Non-pigmented ciliary epithelial cell (primary cell): ENCODE measurements at places on chromosomes 5 and 9.
A peak's percentile ranks its signal among the peaks of the same experiment; 100 is the strongest.

GRCh38 chr5:147547730-147548129, 37.9 kb upstream of the DPYSL3 start:
- DNase-seq, result no peak

- no peak for DNase-seq
Observed at GRCh38 chr5:154740957-154741356, 14.2 kb upstream of the LARP1 start.

DNA sequence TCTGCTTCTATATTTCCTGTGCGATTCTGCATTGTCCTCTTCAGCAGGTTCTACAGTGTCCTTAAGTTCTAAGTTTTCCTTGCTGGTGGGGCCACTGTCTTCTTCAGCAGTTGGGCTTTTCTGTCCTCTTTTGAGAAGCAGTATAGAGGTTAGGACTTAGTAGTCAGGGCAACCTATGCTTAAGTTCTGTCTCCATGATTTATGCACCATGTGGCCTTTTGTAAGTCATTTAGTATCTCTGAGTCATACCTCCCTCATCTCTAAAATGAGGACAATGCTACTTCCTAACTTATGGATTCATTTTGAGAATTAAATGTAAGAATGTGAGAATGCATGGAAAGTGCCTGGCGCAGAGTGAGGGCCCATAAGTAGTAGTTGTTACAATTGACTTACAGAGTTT, 46.8 kb downstream of the GRIN3A start:
- DNase-seq, result no peak

- no peak for DNase-seq
Observed at GRCh38 chr5:79201206-79201605, 34.7 kb upstream of the JMY start.

DNA sequence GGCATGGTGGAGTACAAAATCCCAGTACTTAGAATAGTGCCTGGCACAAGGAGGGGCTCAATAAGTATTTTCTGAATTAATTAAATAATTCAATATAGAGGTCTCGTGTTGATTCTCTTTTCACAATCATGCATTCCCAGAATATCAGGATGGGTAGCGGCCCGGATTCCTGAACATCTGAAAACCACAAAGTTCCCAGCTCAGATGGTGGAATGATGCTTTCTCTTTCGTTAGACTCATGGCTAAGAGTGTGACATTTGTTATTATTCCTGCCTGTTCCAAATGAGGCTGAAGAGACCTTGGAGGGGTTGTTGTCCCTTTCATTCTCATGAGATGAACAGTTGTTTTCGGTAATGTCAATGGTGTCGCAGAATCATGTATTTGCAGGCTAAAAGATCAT, 95.4 kb upstream of the LIFR start:
- no peak for DNase-seq

DNA sequence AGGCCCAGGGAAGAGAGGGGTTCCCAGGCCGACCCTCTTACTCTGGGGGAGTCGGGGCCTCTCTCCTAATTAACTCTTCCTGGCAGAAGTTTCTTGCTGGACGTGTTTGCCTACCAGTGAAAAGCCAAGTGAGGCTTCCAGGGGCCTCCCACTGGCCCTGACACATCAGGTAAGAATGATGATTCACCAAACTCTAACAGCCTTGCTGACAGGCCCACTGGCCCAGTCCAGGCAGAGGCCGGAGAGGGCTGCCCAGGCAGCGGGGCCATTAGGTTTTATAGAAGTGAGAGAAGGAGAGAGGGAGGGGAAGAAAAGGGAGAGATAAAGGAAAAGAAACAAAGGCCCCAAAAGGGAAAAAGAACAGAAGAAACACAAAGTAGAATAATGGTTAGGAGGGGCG, 50.8 kb upstream of the FOXE1 start:
- DNase-seq, result no peak

DNA sequence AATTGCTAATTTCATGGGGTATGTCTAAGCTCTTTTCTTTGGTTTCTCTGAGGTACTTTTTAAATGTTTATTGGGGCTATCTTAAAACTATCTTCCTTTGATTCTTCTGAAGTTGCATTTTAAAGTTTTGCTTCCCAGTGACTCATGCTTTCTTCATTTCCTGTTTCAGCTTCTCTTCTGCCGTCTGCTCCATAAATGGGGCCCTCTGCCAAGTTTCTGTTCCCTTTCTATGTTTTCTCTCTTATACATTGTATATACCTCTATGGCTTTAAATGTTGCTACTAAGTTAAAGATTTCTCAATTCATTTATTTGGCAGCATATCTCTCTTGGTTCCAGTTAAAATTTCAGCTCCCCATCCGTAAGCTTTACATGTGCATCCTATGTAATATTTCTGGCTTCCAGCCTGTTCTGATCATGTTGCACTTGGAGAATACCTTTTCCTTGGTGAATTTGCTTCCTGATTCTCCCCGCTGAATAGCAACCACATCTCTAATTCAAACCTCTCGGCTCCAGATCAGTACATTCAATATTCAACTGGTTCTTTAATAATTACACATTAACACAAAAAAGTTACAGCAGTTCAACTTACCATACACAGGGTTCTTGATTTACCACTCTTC, 125.3 kb downstream of the ST8SIA4 start:
- DNase-seq, result peak; percentile 63

DNA sequence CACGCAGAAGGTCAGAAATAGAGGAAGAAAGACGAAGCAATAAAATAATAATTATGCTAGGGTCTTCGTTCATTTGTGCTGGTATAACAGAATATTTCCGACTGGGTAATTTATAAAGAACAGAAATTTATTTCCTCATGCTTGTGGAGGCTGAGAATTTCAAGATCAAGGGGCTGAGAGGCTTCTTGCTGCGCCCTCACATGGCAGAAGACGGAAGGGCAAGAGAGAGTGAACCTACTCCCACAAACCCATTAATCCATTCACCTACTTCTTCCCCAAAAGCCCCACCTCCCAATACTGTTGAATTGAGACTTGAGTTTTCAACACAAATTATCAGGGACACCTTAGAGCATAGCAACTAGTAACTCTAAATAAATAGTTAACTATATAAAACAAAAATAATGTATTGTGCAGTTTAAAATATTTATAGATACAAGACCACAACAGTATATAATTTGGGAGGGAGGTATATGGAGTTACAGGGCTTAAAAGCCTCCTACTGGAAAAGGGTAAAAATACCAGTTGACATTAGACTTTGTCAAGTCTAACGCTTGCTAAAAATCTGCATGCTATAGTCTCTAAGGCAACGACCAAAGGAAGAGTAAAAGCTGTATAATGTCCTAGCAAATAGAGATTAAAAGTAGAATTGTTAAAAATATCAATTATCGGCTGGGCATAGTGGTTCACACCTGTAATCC, 40.3 kb upstream of the NAA35 start:
- DNase-seq, result peak; percentile 3

DNA sequence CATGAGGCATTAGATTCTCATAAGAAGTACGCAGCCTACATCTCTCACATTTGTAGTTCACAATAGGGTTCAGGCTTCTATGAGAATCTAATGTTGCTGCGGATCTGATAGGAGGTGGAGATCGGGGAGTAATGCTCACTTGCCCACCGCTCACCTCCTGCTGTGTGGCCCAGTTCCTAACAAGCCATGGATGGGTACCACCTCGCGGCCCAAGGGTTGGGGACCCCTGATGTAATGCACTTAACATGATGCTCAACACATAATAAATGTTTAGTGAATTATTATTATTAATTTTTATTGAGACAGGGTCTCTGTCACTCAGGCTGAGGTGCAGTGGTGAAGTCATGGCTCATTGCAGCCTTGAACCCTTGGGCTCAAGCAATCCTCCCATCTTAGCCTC, 104.7 kb upstream of the IL7R start:
- no peak for DNase-seq

DNA sequence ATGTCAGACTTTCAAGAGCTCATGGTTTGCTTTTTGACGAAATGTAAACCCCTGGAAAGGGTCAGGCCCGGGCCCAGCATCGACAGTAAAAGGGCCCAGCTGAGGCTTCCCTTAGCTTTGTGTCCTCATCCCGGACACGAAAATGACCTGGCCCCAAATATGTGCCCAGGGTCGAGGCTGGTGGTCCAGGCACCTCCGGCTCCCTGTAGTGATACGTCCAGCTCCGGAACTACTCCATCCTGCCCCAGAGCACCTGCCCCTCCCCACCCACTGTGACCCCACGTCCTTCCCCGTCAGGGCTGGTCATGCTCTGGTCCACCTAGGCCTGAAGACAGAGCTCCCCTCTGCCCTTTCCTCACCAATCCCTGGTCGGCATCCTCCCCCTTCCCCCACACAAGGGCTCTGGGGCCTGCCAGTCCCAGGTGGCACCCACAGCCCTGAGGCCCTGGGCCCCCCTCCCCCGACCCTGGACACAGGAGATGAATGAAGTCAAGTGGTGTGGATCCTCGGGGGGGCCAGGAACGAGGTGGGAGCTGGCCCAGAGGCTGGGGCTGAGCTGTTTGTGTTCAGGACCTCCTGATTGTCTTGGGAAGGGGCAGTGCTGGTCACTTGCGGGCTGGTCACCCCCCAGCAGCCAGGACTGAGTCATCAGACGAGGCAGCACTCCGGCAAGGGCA, 6.2 kb downstream of the OBP2A start:
- DNase-seq, result no peak

- DNase-seq, result no peak
Observed at GRCh38 chr5:17813214-17813613, 179.0 kb downstream of the TAF11L14 start.

- no peak for DNase-seq
Observed at GRCh38 chr5:82349652-82350051, 71.5 kb upstream of the RPS23 start.

- no peak for DNase-seq
Observed at GRCh38 chr5:50984640-50985039, 318.2 kb downstream of the PARP8 start.

GRCh38 chr9:100714372-100715099, 136.7 kb downstream of the CAVIN4 start:
- peak; percentile 14 for DNase-seq

DNA sequence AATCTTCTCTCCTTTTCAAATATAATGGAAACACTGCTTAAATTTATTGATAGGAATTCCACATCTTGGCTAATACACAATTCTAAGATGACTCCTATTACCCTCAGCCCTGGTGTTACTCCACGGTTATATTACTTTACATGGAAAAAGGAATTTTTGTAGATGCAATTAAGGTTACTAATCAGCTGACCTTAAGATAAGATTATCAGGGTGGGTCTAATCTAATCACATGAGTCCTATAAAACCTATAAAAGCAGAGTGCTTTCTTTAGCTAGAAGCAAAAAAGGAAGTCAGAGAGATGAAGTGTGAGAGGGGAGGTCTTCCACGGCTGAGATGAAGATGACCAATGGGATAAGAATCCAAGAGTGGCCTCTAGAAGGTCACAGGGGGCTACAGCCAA, 268.6 kb downstream of the PDE4D start:
- DNase-seq, result no peak

DNA sequence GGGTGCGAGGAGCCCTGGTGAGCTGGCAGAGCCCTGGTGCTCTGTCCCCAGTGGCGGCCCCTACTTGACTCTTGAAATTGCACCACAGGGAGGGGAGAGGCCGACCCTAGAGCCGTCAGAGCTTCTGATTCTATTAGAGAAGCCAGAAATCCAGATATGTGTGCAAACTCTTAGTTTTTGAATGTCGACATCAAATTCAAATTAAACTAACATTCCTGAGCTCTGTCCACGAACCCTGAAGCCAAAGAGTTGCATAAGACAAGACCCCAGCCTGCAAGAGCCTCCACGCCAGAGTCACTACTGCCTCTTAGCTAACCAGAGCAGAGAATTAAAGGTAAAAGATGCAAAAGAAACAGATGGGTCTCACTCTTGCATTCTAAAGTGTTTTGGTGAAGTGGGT, 29.8 kb upstream of the MSX2 start:
- no peak for DNase-seq

- peak; percentile 71 for DNase-seq
Observed at GRCh38 chr9:107711542-107711941, 222.0 kb upstream of the KLF4 start.

DNA sequence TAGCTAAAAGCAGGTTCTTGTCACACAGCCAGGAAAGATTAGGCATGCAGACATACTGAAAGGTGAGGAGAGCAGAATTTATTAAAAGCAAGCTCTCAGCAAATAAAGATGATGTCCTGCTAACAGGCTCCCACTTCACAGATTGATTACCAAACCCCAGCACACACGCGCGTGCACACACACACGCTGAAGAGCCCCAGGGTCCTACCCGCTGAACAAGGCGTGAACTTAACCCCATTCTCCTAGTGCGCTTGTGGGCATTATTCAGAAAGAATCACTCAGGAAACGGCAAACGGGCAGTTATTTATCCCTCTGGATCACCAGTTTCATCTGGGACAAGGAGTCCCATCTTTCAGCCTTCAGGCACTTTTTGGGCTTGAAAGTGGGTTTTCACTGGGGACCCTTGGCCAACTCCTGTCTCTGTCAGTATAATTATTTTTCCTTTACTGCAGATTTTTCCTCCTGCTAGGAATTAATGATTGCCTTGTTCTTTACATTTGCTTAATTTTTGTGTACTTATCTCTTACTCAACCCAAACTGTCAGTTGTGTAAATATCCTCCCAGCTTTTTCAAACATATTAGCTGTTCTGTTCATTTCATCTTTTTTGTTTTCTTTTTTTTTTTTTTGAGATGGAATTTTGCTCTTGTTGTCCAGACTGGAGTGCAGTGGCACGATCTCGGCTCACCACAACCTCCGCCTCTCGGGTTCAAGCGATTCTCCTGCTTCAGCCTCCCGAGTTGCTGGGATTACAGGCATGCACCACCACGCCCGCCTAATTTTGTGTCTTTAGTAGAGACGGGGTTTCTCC, 92.6 kb downstream of the RIC1 start:
- DNase-seq, result no peak

- DNase-seq, result no peak
Observed at GRCh38 chr5:174320051-174320450, 274.5 kb downstream of the NSG2 start.

DNA sequence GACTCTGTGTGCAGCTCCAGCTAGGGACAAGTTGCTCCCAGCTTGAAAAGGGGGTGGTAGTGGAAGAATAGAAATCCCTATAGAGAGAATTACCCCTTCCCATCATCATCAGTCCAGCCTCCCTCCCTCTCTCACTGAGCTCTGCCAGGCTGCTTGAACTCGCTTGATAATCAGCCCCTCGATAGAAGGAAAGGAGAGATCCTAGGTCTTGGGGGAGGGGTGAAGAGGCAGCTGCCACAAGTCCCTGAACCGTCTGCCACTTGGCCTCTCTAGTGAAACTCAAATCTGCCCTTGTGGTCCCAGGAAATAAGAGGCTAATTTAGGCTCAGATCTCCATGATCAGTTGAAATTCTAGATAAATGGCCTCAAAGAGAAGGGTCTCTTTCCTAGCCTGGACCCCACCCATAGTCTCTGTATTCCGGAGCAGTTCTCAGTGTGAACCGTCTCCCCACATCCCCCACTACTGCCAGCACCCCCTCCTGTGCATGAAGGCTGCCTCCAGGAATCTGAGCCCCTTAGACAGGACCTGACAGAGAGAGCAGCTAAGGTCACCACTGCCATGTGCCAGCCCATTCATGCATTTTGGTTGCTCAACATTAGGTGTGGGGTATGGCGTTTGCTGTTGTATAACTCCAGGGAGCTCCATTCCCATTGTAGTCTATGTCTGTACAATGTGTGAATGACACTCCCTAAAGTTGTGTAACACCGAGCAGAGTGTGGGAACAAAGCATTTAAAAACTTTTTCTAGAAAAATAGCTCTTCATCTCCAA, 5.5 kb downstream of the DNAJB5 start:
- DNase-seq, result no peak
